Brain (organoid and tissue), 16 donors: ENCODE measurements at places on chromosomes 5 and 9. TPM values are rescaled to one million over a fixed set of nuclear protein-coding genes. Genes with fewer than 3 reads are reported as not detected.

The PLEKHG4B gene
- 23.0 TPM for polyA plus RNA-seq

The ACTBL2 gene
- polyA plus RNA-seq: not detected

The SHC3 gene
- 6.6 TPM for polyA plus RNA-seq

The SPINK13 gene
- polyA plus RNA-seq: not detected

DNA sequence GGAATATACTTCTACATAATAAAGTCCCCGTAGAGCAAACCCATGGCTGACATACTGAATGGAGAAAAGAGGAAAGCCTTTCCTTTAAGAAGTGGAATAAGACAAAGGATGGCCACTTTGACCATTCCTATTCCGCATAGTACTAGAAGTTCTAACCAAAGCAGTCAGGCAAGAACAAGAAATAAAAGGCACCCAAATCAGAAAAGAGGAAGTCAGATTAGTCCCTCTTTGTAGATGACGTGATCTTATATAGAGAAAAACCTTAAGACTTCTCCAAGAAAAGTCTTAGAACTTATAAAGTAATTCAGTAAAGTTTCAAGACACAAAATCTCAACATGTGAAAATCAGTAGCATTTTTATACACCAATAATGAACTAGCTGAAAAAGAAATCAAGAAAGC, 133.9 kb downstream of the GIN1 start:
- no peak for DNase-seq

- no peak for DNase-seq
Observed at GRCh38 chr9:107213561-107214028, 69.5 kb upstream of the RAD23B start.

- DNase-seq: no peak
Observed at GRCh38 chr5:82684165-82684564, 393.0 kb downstream of the TMEM167A start.

GRCh38 chr9:110810262-110810976, 141.8 kb downstream of the MUSK start:
- no peak for DNase-seq

- DNase-seq: no peak
Observed at GRCh38 chr9:19271081-19271480, 40.6 kb downstream of the DENND4C start.

- DNase-seq: no peak
Observed at GRCh38 chr9:27181381-27181780, 72.4 kb downstream of the TEK start.

DNA sequence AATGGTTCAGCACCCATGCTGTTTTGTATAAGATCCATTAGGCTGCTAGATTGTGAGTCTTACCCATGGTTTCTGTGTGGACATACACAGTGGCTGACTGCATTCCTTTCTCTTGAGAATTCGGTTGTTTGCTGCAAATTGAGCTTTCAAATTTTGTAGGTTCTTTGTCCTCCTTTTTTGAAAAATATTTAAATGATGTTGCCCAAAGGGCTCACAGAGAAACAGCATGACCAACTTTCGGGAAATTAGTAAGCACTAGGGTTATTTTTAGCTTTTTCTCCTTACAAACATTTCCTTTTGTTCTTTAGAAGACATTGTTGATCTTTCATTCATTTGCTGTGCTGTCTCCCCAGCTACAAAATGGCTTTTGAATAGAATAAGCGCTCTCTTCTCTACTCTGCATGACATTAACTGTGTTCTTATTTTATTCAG, 79.4 kb downstream of the NLN start:
- DNase-seq: peak; percentile 30
